NCI-H1694 (cell line): ENCODE measurements at places on chromosomes 7 and 10.

GRCh38 chr10:77873536-77874380, 52.8 kb downstream of the DLG5 start:
- DNase-seq = no peak

GRCh38 chr10:5614155-5614721, 52.2 kb downstream of the ASB13 start:
- DNase-seq = no peak

- no peak for DNase-seq
Measured at GRCh38 chr7:114799628-114800028, 122.3 kb upstream of the MDFIC start.

DNA sequence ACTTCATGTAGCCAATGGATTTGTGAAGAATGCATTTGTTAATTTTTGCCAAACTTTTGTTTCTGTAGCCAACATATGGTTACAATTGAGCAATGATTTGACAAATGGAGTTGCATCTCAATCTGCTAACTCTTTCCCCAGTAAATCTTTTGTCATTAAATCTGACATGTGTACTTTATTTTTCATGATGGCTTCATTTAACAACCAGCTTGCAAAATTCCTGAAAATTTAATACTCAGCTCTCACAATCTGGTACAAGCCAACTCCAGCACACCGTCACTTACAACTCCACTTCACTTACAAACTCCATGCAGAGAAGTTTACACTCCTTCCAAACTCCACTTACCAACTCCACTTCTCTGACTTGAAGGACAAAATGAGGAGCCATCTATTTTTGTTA, 26.5 kb upstream of the HIBADH start:
- DNase-seq = no peak

DNA sequence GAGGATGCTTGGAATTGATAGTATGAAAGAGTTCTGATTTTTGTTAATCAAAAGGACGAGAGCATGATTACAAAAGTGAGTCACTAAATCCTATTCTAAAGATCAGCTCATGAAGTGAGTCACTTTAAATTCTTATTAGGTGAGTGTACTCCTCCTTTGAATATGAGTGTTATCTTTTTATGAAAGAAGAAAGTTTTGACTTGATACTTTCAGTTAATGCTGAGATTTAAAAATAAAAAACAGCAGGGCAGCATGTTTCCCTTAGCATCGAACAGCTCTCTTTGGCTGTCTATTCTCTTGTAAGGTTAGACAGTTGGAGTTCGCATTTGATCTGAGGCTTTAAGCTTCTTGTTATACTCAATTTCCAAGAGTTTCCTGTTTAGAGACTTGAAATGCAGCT, 222.0 kb downstream of the TWIST1 start:
- DNase-seq = no peak

DNA sequence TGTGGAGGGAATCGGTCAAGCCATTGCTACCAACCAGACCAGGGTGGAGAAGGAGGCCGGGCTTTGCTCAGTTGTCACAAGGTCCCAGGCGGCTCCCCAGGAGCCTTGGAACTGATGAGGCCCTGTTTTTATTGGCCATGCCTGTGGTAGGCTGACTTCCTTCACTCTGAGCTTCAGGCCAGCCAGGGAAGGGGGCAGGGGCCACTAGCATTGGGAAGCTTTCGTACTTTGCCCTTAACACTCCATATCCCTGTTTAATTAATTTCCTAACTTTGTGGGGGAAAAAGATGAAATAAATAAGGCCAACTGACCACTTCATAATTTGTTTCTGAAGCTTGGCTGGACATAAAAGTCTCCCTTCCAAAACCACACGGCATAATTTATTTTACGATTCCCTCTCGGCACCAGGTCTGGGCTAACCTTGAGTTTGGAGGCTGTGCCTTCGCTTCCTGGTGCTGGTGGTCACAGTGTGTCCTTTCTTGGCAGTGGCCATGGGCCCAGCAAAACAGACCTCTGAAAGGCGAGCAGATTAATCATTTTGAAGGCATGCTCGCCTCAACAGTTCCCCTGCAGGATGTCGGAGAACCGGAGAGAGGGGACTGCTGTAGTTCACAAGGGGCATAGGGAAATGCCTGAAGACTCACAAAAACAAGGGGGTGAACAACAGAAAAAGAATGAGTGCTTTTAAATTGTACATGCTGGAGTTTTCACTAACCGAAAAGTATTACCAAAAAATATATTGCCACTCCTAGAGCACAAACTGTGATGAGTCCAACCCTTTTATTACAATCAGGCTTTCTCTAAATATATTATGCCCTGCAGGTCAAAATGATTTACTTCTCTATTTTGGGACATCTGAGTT, 966.0 kb downstream of the LRMDA start:
- no peak for DNase-seq

GRCh38 chr7:121490309-121490708, 94.2 kb upstream of the FAM3C start:
- no peak for DNase-seq

DNA sequence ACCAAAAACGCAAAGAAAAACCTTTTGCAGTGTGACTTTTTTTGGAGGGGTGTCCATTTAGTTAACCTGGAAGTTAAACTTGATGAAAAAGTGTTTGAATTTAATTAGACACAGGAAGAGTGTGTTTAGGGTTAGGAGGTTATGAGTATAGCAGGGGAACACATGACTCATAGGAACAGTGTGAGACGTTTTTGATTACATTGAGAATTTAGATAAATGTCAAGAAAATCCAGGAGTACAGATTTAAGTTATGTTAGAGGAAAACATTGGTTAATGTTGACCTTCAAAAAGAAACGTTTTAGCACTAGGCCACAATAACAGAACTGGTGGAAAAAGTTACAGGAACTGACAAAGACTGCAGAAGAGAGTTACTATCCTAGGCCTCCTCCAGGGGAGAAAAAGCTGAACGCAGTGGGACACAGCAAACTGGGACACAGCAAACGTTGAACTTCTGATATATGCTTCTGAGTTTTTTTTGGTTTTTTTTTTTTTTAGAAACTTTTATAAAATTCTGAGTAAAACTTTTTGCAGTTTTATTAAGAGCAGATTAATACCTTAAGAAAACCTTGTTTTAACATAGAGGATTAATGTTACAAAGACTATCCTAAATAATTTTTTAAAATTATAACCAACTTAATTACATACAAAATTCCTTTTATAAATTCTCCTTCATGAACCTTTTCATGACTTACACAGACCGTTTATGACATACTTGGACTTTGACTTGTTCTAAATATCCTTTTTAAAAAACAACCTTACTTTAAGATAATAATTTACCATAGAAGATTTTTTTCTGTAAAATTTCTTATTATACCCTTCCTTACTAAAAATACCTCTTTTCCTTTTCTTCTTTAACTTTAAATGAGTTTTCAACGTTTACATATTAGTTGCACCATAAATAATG, 22.2 kb downstream of the LANCL2 start:
- DNase-seq = peak; percentile 32

GRCh38 chr7:52501696-52502095, 533.7 kb upstream of the POM121L12 start:
- DNase-seq = no peak

- no peak for DNase-seq
Measured at GRCh38 chr7:104306793-104307192, 21.6 kb upstream of the LHFPL3 start.

GRCh38 chr7:158052381-158053060, 535.1 kb downstream of the PTPRN2 start:
- no peak for DNase-seq

GRCh38 chr7:122143376-122143750, 686 bp downstream of the AASS start:
- no peak for DNase-seq

DNA sequence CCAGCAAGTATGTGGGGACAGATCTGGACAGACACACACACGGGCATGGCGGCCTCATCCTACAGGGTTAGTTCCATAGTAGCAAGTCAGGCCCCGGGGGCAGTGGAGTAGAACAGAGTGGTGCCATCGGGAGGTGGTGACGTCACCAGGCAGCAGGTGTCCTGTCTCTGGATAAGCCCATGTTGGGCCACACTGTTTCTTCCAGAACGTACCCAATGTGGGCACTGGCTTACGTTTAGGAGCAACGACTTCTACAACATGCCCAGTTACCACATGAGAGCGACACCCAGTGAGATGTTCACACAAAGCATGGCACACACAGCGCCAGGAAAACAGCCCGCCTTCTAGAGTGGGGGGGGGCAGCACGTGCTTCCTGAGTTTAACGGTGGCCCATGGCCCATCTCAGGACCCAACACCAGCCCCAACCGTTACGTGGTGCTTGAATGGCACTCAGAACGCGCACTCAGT, 67.8 kb downstream of the CTBP2 start:
- DNase-seq = no peak

GRCh38 chr10:77075926-77076325, 561.7 kb downstream of the KCNMA1 start:
- no peak for DNase-seq

DNA sequence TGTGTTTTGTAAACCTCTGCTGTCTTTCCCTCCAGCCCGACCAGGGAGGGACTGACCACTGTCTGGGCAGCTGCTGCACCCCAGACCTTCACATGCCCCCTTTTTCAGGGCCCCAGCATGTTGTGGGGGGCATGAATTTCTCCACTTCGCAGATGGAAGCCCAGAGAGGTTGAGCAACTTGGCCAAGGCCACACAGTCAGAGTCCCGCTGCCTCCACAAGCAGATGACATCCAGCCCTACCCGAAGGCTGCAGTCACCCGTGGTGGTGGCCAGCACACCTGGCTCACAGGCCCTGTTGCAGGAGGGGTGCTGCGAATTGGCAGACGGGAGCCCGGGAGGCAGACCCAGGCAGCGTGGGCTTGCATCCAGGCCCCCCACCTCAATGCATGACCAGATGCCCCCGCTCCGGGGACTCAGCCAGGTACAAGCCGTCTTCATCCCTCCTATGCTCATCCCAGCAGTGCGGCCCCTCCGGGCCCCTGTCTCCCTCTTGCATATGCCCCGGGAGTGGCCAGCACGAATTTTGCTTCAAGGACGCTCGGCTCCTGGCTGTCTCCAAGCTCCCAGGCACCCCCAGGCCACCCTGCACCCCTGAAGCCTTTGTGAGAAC, 36.0 kb upstream of the PDGFA start:
- DNase-seq = no peak

- no peak for DNase-seq
Measured at GRCh38 chr7:33562996-33563395, 342.3 kb upstream of the BMPER start.
